Activated gamma-delta T cell (primary cell): ENCODE measurements at places on chromosomes 16 and 17.

DNA sequence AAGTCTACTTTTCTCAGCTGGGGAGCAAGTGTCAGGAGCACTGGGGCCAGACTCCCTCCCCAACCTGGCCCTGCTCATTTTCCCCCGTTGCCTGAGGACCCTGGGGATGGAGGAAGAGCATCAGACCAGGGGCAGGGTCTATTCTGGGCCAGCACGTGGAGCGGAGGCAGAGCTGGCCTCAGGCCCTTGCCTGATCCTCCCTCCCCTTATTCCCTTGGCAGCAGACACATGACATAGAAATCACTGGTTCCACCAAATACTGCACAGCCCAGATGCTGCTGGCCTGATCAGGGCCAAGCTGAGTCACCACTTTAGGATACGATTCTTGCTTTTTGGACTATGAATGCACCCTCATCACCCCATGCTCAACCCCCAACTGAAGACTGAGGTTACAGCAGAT is 15.8 kb upstream of the AGRP start:
- no peak for DNase-seq

DNA sequence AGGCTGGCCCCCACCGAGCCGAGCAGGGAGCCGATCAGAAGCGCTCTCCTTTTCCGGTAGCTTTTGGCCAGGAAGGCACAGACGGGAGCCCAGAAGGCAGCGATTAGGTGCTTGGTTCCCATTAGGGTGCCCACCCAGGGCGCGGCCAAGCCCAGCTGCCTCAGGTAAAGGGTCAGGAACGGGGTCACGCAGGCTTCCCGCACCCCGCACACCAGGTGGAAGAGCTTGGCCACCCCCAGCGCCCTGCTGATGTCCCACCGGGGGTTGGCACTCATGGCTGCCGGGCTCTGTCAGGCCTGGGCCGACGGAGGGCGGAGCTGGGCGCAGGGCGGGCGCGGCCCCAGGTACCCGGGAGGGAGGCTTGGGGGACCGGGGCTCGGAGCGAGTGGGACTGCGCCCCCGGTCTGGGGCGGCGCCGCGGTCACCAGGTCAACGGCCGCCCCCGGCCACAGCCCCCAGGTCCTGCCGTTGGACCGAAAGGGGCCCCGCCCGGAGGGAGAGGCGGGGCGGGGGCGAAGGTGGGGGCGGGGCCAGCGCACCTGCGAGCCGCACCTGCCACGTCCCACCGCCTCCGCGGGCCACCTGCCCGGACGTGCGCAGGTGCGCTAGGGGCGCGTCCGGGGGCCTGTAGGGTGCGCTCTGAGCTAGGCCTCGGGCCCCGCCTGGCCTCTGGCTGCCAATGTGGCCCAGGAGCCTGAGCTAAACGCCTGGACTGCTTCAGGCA is at the start of gene MFSD6L:
MFSD6L (minus strand) TSS at position 520 of the 724 bp plus-strand sequence; CDS start at position 275, 245 bp downstream.
- DNase-seq: no peak

GRCh38 chr16:89704281-89704680 is 2.8 kb upstream of the SPATA2L start:
- no peak for DNase-seq

- no peak for DNase-seq
Measured at GRCh38 chr16:70391881-70392481, 45.3 kb downstream of the DDX19A start.

DNA sequence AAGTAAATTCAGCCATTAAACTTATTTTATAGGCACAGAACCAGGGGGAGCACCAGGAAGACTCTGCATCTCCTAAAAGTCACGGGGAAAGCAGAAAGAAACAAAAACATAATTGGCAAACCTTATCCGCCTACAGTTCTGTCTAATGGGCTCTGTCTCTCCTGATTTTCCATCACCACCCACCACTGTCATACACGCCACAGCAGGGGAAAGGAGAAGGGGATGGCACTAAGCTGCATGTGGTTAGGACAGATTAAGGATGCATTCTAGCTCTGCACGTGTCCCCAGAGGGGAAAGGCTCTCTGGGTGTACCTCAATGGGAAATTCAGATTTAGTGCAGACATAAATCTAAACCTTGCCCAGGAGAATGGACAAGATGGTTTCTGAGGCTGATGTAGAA is 359.8 kb downstream of the TMEM114 start:
- no peak for DNase-seq

DNA sequence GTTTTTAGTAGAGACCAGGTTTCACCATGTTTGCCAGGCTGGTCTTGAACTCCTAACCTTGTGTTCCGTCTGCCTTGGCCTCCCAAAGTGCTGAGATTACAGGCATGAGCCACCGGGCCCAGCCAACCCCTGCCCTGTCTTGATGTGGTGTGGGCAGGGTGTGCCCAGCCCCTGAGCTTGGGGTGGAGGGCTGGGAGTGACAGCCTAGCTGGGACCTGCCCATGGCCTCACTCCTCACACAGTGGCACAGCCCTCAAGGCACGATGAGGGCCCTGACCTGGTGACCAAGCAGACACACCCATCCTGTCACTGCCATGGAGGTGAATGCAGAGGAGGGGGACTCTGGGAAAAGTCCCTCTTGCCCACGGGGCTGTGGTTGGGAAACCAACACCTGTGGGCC is 3.0 kb downstream of the IL32 start:
- DNase-seq: no peak

DNA sequence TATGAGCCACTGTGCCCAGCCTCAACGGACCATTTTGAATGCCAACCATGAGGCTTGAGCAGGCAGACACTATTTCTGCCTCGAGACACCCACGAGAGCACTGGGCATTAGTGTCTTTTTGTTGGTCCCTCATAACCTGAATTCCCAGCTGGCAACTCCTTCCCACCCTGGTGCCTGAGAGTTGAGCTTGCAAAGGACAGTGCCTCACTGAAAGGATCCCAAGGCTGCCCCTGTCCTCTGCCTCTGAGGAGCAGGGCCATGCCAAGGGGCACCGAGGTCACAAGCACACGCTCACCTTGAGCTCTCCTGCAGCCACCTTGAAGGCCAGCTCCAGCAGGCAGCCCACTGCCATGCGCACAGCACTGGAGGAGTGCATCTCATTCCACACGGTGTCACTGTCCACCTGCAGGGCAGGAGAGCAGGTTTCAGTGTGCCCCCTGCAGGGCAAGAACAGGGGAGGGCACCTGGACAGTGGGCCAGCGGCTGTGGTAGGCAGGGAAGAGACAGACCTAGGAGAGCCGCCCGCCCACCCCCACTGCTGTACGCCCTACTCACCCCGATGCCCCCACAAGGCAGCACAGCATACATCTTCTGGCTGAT is 12.8 kb downstream of the G6PC3 start:
- DNase-seq: no peak

DNA sequence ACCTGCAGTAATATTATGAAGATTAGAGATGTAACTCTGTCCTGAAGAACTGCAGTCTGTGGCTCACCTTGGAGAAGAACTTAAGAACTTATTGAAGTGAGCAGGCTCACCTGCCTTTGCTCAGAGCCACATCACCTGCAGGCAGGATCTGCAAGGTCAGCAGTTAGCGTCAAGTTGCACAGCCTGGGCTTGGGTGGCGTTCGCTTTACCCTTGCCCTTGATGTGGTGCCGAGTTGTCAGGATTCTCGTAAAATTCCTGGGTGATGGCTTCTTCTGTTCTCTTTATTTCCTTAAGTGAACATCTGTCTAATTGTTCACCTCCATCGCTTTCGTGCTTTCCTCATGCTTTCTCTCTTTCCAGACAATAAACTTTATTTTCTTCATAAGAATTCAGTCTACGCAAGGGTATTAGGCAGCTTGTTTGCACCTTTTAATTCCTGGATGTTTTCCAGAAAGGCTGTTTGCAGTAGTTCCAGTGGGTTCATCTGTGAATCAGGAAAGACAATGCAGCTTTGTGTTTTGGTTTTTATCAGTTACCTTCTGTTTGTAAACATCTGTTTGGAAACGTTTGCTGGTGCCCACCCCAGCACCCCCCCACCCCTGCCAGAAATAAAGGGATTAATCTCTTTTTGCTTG is 254.3 kb downstream of the WWOX start:
- no peak for DNase-seq

GRCh38 chr16:89052890-89053724 is 40.5 kb upstream of the ACSF3 start:
- no peak for DNase-seq

DNA sequence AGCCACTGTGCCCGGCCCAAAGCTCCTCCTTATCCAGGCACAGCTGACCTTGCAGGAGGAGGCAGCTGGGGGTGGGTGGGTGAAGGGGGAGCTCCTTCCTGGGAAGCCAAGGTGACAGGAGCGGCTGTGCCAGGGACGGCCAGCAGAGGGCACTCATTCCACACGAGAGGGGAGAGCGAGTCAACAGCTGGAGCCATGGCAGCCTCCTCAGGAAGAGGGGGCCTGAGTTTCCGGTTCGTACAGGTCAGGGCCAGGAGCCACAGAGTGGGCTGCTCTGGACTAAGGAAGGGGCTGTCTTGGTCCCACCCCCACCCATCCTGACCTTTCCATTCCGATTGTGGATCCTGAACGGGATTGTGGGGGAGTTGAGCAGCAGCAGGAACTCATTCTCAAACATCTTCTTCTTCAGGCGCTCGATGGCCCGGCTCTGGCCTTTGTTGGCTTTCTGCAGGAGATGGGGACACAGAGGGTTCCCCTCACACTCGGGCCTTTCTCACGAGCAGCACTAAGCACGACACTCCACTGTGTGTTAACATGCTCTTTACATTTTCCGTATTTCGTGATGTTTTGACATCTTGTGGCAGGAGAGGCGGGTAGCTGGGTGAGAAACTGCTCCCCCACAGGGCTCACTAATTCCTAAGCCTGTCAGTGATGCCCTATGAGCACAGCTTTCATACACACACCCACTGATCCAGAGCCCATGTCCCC is 61.6 kb downstream of the TIMM22 start:
- no peak for DNase-seq

DNA sequence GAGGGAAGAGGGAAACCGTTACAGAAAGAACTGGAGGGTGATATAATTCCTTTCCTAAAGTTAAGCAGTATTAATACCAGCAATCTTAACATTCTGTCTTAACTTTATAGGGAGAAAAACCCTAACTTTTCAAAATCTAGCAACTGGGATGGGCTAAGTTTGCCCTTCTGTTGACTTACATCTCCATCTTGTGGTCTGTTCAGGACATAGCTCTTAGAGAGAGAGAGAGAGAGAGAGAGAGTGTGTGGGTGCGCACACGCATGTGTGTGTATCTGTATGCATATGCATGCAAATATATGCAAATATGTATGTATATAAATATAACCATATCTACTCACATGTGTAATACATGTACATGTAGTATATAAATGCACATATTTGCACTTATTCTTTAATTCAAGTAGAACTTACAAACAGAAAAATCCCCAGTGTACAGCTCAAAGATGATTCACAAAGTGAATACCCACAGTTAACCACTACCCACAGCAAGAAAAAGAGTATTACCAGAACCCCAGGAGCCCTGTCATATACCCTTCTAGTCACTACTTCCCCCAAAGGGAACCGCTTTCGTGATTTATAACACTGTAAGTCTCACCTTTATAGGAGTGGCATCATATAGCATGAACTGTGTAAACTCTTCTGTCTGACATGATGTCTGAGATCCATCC is 46.5 kb downstream of the STX8 start:
- DNase-seq: no peak
